ENCODE measurements at places on chromosomes 1 and 21.

DNA sequence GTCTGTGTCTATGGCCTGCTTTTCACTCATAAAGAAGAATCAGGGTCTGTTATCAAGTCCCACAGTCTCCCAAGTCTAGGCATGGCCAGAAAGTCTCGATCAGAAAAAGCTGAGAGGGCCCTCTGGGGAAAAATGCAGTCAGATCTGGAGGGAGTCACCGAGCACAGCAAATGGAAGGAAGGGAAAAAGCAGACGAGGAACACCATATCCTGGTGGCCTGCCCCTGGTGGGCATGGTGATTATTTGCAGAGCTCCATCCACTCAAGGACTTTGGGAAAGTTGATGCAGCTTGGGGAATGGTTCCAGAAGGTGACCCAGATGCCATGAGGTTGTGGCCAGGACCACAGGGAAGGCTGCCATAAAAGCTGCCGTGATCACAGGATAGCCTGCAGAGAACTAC is 189.1 kb downstream of the CLIC6 start:
- no peak for DNase-seq

DNA sequence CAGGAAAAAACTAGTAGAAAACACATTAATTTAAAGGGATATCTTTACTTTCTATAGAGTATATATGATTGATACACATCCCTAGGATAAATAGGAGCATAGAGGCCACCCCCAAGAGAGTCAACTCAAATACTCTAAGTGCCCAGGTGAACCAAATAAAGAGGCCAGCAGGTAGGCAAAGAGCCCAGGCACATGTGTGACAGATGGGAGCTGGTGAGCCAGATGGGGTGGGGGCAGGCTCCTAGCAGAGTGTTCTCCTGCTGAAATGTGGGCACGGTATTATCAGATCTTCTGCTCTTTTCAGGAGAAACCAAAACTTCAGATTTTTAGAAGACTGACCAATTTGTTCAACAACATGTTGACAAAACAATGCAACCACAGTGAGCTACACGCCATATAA is 333.4 kb upstream of the PKN2 start:
- no peak for DNase-seq

GRCh38 chr1:231062500-231063270 is 22.6 kb upstream of the FAM89A start:
- DNase-seq: no peak

- no peak for DNase-seq
These were observed 1.8 kb upstream of the CTPS1 start for GRCh38 chr1:40977716-40978115.

GRCh38 chr1:167120899-167121298 is 27.0 kb downstream of the STYXL2 start:
- no peak for DNase-seq

DNA sequence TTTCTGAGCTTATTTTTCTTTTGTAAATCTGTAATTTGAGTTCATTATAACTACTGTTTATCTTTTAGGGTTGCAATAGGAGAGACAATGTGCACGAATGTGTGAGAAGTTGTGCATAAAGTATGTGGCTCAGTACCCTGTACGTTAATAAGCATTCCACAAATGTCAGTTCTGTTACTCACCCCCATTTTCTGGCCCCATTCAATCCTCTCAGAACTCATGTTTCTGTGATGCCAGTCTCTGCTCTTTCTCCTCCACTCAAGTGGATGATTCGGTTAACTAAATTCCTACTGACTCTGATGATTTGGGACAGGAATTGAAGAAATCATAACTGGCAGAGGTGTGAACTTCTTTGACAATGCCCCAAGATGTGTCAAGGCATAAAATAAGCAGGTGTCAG is 10.2 kb upstream of the DMRTB1 start:
- no peak for DNase-seq

GRCh38 chr1:98749152-98749756 is 87.7 kb downstream of the SNX7 start:
- DNase-seq: no peak

DNA sequence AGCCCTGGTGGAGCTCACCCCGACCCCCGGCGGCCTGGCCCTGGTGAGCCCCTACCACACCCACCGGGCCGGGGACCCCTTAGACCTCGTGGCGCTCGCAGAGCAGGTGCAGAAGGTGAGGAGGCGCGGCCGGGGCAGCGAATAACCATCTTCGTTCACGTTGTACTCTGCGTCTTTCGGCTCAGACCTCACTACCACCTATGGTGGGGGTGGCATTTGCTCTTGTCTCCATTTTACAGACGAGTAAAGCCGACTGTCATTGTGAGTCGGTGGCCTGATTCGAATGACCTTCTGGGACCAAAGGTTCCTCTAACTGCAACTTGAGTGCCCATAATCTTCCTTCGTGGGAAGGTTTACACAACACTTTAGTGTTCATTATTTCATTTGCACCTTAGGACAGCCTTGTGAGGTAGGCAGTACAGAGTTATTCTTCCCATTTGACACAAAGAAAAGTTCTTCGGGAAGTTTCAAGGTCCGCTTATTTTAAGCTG is 506 bp downstream of the C1orf50 start:
- DNase-seq: peak; percentile 48

DNA sequence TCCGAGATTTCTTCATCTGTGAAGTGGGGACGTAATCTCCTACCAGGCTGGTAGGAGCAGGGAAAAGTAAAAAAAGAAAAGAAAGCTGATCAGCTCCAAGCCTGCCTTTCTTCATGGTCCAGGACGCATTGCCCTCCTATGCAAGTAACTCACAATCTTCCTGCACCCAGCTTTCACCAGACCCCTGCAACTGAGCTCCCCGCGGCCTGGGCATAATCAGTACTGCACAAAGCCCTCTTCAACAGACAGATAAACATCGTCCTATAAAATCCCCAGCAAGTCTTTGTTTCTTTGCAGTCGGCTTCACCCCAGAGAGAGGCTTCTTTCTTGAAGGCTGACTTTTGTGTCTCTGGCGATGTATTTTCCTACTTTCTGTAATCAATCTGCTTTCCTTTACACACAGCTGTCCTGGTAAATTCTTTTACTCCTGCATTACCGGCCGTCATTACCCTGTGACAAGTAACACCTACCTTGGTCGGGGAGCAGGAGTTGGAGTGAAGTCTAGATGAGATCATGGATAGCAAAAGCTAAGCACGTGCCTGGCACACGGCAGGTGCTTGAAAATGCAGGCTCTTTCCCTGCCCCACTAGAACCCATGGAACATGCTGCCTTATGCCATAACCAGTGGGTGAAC is 8.3 kb downstream of the PADI1 start:
- no peak for DNase-seq
